ENCODE measurements at places on chromosomes 4 and X.

- DNase-seq: no peak
Observed at GRCh38 chr4:36374836-36375511, 93.6 kb downstream of the DTHD1 start.

DNA sequence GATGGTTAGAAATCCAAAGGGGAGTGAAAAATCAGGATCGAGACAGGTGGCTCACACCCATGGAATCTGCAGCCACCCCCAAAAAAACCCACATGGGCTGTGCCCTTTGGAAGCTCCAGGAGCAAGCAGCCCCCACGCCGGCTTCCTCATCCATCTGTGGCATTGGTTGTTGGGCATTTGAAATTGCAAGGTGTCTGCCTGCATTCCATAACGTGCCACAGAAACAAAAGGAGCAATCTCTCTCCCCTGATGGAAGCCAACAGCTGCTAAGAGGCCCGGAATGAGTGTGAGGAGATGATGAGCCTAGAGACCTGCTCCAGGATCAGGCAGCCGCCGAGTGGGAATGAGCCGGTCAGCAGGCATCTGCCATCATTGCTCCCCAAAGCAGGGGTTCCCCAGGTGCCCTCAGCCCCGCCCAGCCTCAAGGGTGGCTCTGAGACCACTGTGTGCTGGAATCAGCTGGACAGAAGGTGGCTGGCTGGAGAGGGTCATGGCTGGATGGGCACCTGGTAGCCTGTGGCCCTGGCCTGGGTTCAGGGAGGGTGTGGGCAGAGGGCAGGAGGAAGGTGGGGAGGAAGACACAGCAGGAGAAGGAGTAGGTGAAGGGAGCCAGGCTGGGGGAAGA, 113.2 kb downstream of the CRLF2 start:
- no peak for DNase-seq

DNA sequence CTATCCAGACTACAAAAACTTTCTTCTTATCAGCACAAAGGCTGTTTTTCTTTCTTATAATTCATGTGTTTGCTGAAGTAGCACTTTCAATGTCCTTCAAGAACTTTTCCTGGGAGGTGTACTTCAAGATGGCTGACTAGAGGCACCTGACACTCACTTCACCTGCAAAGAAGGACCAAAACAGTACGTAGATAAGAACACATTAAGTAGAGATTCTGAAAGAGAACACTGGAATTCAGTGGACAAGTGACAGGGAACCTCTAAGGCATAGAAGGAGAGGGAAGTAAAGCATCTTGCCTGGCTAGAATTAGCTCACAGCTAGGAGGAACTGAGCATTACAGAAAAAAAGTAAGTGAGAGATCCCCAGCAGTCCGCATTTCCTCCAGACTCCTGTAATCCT, 21.7 kb upstream of the BMP15 start:
- no peak for DNase-seq

DNA sequence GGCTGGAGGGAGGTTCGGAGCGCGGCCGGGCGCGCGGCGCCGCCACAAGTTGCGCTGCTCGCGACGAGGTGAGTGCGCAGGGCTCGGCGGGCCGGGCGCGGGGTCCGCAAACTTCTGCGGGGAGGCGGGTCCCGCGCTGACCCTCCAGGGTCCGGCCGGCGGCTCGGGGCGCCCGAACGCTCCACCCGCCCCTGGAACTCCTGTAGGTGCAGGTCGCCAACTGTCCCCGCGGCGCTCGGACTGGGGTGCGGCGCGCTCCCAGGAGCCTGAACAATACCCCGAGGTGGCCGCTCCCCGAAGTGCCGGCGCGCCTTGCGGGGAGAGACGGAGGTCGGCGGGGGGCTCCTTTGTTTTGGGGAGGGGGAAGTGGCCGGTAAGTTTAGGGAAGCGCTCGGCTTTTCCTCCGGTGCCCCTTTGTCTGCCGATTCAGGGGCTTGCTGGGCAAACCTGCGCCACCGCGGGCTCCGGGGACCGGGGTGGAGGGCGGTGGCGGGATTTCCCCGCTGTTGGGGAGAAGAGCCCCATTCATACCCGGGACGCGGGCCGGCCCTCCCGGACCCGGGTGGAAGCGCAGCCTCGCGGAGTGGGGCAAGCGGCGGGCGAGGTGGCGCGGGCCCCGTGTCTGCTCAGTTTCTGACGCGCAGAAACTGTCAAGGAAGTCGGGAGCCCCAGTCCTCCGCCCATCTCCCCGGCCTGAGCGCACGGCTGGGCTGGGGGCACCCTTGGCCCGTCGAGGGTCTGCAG, 694 bp downstream of the TBL1X start:
- DNase-seq: no peak

- no peak for DNase-seq
Observed at GRCh38 chr4:88188738-88189417, 30.4 kb upstream of the ABCG2 start.

GRCh38 chrX:22397566-22397965, 124.9 kb downstream of the CBLL2 start:
- DNase-seq: no peak

DNA sequence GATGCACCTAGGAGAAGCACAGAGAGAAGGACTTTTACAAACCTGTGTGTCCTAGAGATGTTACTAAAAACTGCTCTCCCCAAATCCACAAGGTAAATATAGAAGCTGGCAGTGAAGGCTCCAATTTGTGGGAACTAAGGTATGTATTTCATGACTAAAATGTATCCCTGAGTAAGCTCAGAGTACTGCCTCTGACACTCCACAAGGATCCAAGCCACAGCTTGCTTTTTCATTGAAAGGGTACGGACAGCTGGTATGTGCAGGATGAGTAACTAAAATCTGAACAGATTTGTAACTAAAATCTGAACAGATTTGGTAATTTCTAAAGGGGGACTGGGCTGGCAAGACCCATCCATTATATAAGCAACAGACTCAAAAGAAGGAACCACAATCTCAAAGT, 187.6 kb downstream of the DCLK2 start:
- DNase-seq: no peak

Data from tibial nerve (tissue), 4 donors.